Esophagus mucosa (tissue), 1 donor: ENCODE measurements at places on chromosomes 1 and 21. TPM values are rescaled to one million over a fixed set of nuclear protein-coding genes. Genes with fewer than 3 reads are reported as not detected.

DNA sequence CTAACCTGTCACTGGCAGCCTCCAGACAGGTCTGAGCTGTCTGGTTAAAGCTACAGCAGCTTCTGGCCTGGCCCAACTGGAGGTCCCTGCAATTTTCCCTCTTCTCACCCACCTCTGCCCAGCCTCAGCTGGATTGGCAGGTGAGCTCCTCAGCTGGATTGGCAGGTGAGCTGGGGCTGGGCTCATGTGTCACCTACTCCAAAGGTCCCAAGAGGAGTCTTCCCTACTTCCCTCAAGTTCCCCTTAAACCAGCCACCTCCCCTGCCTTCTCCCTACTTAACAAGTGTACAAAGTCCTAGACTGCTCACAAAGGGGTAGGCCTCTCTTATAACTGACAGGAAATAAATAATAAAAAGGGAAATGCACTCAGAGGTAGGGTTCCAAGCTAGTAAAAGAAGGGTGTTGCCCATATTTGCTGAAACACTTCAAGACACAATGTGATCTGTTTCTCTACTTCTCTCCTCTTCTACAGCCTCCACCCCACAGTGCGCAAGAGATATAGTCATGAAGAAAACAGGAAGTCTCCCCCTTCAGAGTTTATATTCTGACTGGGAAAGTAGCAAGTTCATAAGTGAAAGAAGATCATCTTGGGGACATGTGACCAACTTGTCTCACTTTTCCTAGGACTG is at the start of gene GPA33:
Gene GPA33 (minus strand): TSS at position 64 of the 629 bp plus-strand sequence. CDS start 90 bp downstream, outside the sequence.
- ATAC-seq = peak; percentile 23

- ATAC-seq = no peak
Measured at GRCh38 chr1:99297923-99298322, 33.6 kb downstream of the PLPPR4 start.

The LIN28A gene
- not detected for total RNA-seq

DNA sequence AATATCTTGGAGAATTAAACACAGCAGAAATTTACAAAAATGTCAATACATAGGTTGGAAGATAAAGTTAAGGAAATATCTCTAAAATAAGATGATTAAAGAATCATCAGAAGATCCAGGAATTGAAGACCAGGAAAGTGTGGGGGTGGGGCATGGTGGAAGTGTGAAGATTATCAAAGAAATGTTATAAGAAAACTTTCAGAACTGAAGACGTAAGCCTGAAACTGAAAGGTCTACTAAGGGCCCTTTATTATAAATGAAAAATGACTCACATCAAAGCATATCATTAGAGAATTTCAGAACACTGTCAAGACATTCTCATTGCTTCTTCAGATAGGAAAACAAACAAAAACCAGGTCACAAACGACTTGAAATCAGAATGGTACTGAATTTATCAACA is 92.4 kb upstream of the DPT start:
- ATAC-seq = no peak

The KCNK1 gene
- total RNA-seq = 21.9 TPM

DNA sequence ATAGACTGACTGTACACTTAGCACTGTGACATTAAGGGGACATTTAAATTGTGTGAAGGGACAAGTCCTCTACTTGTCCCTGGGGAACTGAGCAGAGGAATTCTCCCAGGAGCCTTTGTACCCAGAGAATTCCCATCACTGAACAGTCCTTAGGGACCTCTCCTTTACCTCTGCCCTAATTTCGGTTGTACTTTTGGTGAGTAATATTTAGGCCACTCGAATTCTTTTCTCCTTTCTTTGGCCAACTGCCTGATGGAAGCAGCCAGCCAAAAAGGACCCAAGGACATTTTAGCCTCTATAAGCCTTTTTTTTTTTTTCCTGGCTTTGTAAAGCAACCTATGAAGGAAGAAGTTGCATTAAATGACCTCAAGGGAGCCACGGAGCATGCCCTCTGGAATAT is 71.5 kb downstream of the NR5A2 start:
- ATAC-seq = no peak
